ENCODE measurements at places on chromosomes 4 and X. TPM values are rescaled to one million over a fixed set of nuclear protein-coding genes. Genes with fewer than 3 reads are reported as not detected.
A peak's percentile ranks its signal among the peaks of the same experiment; 100 is the strongest.

DNA sequence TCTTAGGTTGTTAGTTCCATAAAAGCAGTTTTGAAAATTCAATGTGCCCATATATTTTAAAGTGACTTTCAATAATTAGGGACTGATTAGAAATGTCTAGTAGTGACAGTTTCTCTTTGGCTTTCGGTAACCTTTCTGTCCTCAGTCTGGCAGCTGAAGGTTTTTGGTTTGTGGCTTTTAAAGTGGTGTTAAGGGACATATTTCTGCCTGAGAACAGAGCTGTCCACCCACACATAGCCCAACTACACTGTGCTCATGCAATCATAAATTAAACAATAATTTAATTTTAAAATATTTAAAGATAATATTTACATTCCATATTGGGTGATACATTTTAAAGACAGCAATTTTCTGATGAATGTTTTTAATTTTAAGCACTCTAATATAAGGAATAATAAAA is 335.0 kb upstream of the TENM3 start:
- no peaks in the 10 kb centered on the region for H3K36me3 ChIP-seq
- no peaks in the 10 kb centered on the region for H3K27me3 ChIP-seq
- no peak for DNase-seq
- no peak overlapping the region for H3K27ac ChIP-seq

DNA sequence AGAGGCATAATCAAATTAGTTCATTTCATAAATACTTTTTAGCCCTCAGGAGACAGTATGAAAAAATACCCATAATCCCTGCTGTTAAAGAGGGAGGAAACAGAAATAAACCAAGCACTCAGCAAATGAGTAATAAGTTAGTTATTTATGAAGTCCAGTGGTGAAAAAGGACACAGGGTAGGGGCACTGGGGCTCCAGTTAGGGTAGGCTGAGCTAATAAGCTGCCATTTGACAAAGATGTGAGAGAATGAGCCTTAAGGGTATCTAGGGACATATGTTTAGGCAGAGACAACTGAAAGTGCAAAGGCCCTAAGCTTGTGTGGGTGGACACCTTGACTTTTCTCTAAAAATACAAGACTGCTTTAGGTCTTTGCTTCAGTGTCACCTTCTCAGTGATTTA is 94.4 kb downstream of the IL15 start:
- no peak overlapping the region for H3K4me3 ChIP-seq
- no peak overlapping the region for H3K27ac ChIP-seq
- DNase-seq, result no peak

DNA sequence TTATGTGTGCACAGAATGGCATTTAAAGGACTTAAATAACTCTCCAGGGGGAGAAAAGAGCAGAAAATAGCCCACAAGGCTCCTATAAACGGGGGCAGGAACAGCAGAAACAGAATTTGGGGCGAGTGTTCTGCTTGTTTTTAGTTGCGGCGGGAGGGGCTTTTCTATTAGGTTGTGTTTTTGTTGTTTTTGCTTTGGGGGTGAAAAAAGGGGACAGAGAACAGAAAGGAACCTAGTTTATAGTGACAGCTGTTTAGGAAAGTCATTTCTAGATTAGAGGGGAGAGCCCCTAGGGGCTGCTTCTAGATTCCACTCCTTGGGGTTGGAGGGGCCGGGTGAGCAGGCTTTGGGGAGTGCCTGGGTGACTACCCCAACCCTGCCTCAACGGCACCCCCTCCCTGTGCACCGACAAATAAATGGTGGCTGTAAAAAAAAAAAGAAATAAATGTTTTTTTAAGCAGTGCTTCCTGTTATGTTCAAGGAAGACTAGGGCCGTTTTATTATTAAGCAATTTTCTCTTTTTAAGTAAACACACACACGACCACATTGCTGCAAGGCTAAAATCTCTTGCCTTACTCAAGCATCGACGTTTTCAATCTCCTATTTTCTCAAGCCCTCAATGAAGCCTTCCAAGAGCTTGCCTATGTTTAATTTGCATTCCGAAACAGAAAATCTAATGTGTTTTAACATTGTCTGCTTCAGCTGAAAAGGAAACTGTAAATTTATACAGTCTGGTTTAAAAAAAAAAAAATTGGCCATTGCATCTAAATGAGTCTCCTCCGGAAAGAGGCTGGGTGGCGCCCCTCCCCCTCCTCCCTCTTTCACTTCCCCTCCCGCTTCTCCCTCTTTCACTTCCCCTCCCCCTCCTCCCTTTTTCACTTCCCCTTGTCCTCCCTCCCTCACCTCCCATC is 123.3 kb upstream of the TBL1X start:
- H3K36me3 ChIP-seq, result no peaks in the 10 kb centered on the region
- peak overlapping the region; percentile 42 for H3K4me3 ChIP-seq
- H3K27me3 ChIP-seq, result no peaks in the 10 kb centered on the region
- peaks cover 23% of the 10 kb centered on the region for H3K4me1 ChIP-seq
- peak; percentile 82 for DNase-seq

DNA sequence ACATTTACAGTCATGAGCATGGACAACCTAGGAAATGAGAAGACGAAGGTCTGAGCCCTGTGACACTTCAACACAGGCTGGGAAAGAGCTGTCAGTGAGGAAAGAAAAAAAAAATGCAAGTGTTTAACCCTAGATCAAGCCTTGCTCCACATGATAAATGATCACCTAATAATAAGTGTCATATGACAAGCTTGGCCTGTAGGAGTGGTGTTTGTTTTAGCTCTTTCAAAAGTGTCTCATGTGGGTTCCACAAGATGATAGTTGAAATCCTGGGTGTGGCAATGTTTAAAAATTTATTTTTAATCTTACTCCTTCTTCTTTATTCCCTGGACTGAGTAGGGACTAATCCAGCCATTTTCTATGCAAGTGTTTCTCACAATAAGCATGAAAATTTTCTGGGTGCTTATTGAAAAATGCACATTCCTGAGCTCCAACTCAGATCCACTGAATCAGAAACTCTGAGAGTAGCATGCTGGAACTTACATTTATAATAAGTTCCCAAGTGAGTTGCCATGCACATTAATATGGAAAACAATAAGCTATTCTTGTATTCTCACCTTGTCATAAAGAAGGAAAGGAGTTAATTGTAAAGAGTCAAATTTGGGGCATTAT is 138.3 kb downstream of the AREG start:
- H3K27me3 ChIP-seq, result no peaks in the 10 kb centered on the region
- H3K4me3 ChIP-seq, result no peak overlapping the region
- H3K27ac ChIP-seq, result no peak overlapping the region
- no peaks in the 10 kb centered on the region for H3K4me1 ChIP-seq
- H3K36me3 ChIP-seq, result no peaks in the 10 kb centered on the region

SORCS2 gene
- 0.36 TPM for total RNA-seq

GRCh38 chr4:5996641-5997040 is 21.6 kb downstream of the C4orf50 start:
- H3K4me3 ChIP-seq, result no peak overlapping the region
- H3K36me3 ChIP-seq, result no peaks in the 10 kb centered on the region
- no peak for DNase-seq
- H3K27me3 ChIP-seq, result no peaks in the 10 kb centered on the region

GRCh38 chr4:83240379-83240875 is 44.2 kb downstream of the COQ2 start:
- no peaks in the 10 kb centered on the region for H3K4me1 ChIP-seq
- H3K27ac ChIP-seq, result no peak overlapping the region
- H3K27me3 ChIP-seq, result no peaks in the 10 kb centered on the region
- H3K4me3 ChIP-seq, result no peak overlapping the region

GRCh38 chr4:2424581-2424980 is 5.8 kb downstream of the CFAP99 start:
- H3K4me1 ChIP-seq, result peaks cover under 1% of the 10 kb centered on the region
- H3K27me3 ChIP-seq, result no peaks in the 10 kb centered on the region
- DNase-seq, result no peak

CLIC2 gene
- total RNA-seq, result 4.0 TPM

UNC5C gene
- 0.19 TPM for total RNA-seq

HELT gene
- not detected for total RNA-seq

DNA sequence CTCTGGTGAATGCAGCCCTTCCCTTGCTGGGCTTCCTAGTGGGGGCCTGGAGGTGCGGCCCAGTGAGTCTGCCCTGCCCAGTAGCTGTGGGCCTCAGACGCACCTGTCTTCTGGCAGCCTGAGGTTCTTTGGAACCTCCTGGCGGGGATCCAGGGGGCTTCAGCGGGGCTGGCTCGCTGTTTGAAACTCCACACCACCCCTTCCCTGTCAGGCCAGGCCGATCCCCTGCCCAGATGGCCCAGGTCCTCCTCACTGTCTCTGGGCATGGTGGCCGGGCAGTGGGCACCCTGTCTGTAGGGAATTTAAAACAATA is 10.7 kb upstream of the NKX1-1 start:
- no peaks in the 10 kb centered on the region for H3K27me3 ChIP-seq
- no peak overlapping the region for H3K4me3 ChIP-seq
- no peak overlapping the region for H3K27ac ChIP-seq
- H3K4me1 ChIP-seq, result no peaks in the 10 kb centered on the region
- no peaks in the 10 kb centered on the region for H3K36me3 ChIP-seq
- DNase-seq, result no peak

DNA sequence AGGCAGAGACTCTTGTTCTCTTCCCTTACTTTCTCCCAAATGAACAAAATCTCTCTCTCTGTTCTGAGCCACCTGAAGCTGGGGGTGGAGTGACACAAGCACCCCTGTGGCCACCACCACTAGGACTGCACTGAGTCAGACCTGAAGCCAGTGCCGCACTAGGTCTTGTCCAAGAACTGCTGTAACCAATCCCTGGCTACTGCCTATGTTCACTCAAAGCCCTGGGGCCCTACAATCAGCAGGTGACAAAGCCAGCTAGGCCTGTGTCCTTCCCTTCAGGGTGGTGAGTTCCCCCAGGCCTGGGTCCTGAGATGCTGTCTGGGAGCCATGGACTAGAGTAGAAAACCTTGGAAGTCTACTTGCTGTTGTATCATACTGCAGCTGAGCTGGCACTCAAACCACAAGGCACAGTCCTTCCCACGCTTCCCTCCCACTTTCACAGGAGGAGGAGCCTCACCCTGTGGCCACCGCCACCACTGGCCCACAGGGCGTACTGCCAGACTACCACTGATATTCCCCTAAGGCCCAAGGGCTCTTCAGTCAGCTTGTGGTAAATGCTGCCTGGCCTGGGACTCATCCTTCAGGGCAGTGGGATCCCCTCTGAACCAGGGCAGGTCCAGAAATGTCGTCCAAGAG is 119.1 kb downstream of the RTL9 start:
- H3K27me3 ChIP-seq, result peaks cover 25% of the 10 kb centered on the region
- no peak for DNase-seq
- no peaks in the 10 kb centered on the region for H3K4me1 ChIP-seq
- no peaks in the 10 kb centered on the region for H3K36me3 ChIP-seq
- no peak overlapping the region for H3K4me3 ChIP-seq

- DNase-seq, result no peak
- no peak overlapping the region for H3K27ac ChIP-seq
- peaks cover 34% of the 10 kb centered on the region for H3K27me3 ChIP-seq
- H3K36me3 ChIP-seq, result no peaks in the 10 kb centered on the region
- H3K4me3 ChIP-seq, result no peak overlapping the region
Measured at GRCh38 chr4:7189066-7189465, 3.3 kb upstream of the SORCS2 start.

POF1B gene
- total RNA-seq, result not detected

PRKG2 gene
- total RNA-seq, result 0.28 TPM

GRCh38 chr4:174451718-174452296 is 70.5 kb downstream of the HPGD start:
- no peak overlapping the region for H3K27ac ChIP-seq
- no peaks in the 10 kb centered on the region for H3K27me3 ChIP-seq
- no peak for DNase-seq
- H3K4me1 ChIP-seq, result no peaks in the 10 kb centered on the region
- H3K4me3 ChIP-seq, result no peak overlapping the region
- no peaks in the 10 kb centered on the region for H3K36me3 ChIP-seq

VEGFD gene
- 8.4 TPM for total RNA-seq

ITM2A gene
- total RNA-seq, result 63.4 TPM

NUDT6 gene
- total RNA-seq, result 4.7 TPM

CT45A8 gene
- not detected for total RNA-seq

DNA sequence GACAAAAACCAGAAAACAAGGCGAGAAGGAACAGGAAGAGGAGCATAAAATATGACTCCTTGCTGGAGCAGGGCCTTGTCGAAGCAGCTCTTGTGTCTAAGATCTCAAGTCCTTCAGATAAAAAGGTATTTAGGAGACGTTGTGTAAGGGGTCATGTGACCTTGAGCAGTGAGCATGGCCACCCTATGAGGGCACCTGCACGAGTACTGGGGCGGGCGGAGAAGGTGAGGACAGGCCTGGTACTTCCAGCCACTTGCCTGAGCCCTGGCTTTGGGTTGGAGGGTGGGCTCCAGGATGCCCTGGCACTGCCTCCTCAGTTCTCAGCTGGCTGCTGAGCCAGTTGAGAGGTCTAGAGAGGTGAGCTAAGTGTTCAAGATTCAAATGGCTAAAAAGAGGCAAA is 29.9 kb downstream of the NSD2 start:
- no peak overlapping the region for H3K27ac ChIP-seq
- no peak for DNase-seq
- peaks cover 49% of the 10 kb centered on the region for H3K36me3 ChIP-seq
- H3K27me3 ChIP-seq, result no peaks in the 10 kb centered on the region

DNA sequence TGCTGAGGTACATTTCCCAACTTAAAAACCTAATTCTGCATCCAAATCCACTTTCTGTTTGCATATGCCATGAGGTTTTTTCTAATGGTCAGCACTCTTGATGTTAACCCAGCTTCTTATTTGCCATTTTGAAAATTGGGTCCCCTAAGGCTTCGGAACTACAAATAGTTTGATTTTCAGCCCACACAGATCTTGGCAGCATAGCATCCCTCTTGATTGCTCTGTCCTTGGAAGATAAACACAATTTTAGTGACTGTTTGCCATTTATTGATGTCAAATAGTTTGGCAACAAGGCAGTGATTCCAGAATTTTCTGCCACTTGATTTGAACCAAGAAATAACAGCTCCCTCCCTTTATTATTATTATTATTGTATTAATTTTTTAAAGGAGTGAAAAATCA is 696.9 kb downstream of the RAB28 start:
- no peak for DNase-seq
- no peak overlapping the region for H3K4me3 ChIP-seq
- H3K27me3 ChIP-seq, result no peaks in the 10 kb centered on the region
- H3K36me3 ChIP-seq, result no peaks in the 10 kb centered on the region

DNA sequence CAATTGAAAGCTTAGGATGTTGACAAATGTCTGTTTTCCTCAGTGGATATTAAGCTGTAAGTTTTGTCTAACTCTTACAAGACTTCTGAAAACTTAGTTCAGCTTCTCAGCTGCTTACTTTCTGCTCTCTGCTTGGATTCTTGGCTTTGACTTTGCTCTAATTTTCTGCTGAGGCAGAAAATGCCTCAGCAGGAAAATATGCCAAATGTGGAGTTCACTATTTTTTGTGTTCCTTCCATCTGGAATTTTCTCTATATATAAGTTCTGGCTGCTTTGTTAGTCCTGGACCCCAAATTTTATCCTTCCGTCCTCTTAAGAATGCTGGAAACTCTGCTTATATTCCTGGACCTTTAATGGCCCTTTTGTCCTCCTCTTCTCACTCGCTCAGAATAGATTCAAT is 352.6 kb upstream of the NWD2 start:
- H3K27me3 ChIP-seq, result no peaks in the 10 kb centered on the region
- no peak overlapping the region for H3K27ac ChIP-seq
- no peak overlapping the region for H3K4me3 ChIP-seq
- no peaks in the 10 kb centered on the region for H3K36me3 ChIP-seq
- H3K4me1 ChIP-seq, result no peaks in the 10 kb centered on the region

Measured in psoas muscle (tissue), 8 donors.